Glomerular endothelial cell (primary cell): ENCODE measurements at places on chromosomes 16 and 17. TPM values are rescaled to one million over a fixed set of nuclear protein-coding genes. Genes with fewer than 3 reads are reported as not detected.

The CACNA1H gene
- 0.15 and 1.3 TPM in 2 replicates for total RNA-seq

The TLCD3A gene
- total RNA-seq = 14.6 and 28.7 TPM in 2 replicates

The FSCN2 gene
- total RNA-seq = 0.29 and 0.64 TPM in 2 replicates

The EPN3 gene
- total RNA-seq = 0.23 and 7.4 TPM in 2 replicates

The INPP5K gene
- 49.0 and 66.6 TPM in 2 replicates for total RNA-seq

The CFAP97D1 gene
- not detected in 2 replicates for total RNA-seq

The SLC12A3 gene
- total RNA-seq = not detected in 2 replicates

The WNT3 gene
- 0.29 and 0.47 TPM in 2 replicates for total RNA-seq

The GPR179 gene
- total RNA-seq = not detected in 2 replicates

The KRTAP2-2 gene
- total RNA-seq = not detected in 2 replicates

The NUBP2 gene
- total RNA-seq = 114 and 135 TPM in 2 replicates

The SETD1A gene
- total RNA-seq = 12.5 and 24.6 TPM in 2 replicates

The CDRT15 gene
- total RNA-seq = not detected in 2 replicates

The BAIAP3 gene
- total RNA-seq = 1.1 TPM in 2 replicates

The CBLN1 gene
- 0.23 TPM in 1 of 2 replicates, not detected in the other for total RNA-seq

The HAP1 gene
- 0.99 TPM in 1 of 2 replicates, not detected in the other for total RNA-seq

The TBC1D3C gene
- not detected in 2 replicates for total RNA-seq

The ARHGAP27 gene
- 58.6 and 71.2 TPM in 2 replicates for total RNA-seq

The ZG16B gene
- 0.99 TPM in 1 of 2 replicates, not detected in the other for total RNA-seq

The ADAMTS18 gene
- total RNA-seq = 14.5 and 47.5 TPM in 2 replicates

The BCAR1 gene
- 255 and 278 TPM in 2 replicates for total RNA-seq

The DRC7 gene
- total RNA-seq = 0.05 TPM in 1 of 2 replicates, not detected in the other

The MILR1 gene
- total RNA-seq = 4.5 and 6.0 TPM in 2 replicates

The NUPR1 gene
- total RNA-seq = 0.10 and 0.23 TPM in 2 replicates

The HAS3 gene
- total RNA-seq = 0.70 and 6.2 TPM in 2 replicates

The VASN gene
- 5.7 and 6.8 TPM in 2 replicates for total RNA-seq
